Activated naive CD4-positive, alpha-beta T cell treated with anti-CD3 and anti-CD28 coated beads, Interleukin-2, amount 50 U/mL, for 72 hours (primary cell): ENCODE measurements at places on chromosomes 13 and 19. TPM values are rescaled to one million over a fixed set of nuclear protein-coding genes. Genes with fewer than 3 reads are reported as not detected.

DNA sequence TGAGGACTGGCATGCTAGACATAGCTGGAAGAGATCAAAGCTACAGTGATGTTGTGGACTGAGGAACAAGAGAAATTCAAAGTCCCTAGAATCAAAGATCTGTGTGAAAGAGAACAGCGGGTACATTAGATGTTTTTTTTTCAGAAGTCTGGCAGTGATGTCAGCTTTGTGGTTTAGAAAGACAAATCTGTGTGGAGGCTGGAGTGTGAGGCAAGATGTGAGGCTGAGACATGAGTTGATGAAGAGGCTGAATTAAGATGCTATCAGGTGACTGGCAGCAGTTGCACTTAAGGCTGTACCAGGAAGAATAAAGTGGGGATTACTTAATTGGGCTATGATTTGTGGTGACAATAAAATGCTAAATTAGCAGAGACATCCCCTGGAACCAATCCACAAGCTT lies 46.5 kb downstream of the DNAJC3 start:
- DNase-seq: no peak

MCEMP1 gene
- not detected for total RNA-seq

NAPSA gene
- total RNA-seq: 166 TPM

WDR62 gene
- 84.0 TPM for total RNA-seq

DNA sequence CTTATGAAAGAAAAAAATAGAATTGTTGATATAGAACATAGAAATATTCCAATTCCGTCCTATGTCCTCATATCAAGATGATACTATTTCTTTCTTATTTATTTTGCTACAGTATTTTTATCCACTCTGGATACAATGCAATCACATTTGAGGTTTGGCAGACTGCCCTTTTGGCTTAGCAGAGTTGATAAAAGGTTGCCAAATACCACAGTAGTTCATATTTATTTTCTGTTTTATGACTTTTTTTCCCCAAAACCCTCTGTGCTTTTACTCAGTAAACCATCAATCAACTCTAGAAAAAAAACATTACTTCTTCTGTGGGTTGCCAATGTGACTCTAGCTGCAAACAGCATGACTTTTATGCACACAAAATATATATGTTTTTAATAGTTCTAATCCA lies 424.5 kb downstream of the PCDH9 start:
- DNase-seq: no peak
